ENCODE measurements at places on chromosomes 12 and 14.

DNA sequence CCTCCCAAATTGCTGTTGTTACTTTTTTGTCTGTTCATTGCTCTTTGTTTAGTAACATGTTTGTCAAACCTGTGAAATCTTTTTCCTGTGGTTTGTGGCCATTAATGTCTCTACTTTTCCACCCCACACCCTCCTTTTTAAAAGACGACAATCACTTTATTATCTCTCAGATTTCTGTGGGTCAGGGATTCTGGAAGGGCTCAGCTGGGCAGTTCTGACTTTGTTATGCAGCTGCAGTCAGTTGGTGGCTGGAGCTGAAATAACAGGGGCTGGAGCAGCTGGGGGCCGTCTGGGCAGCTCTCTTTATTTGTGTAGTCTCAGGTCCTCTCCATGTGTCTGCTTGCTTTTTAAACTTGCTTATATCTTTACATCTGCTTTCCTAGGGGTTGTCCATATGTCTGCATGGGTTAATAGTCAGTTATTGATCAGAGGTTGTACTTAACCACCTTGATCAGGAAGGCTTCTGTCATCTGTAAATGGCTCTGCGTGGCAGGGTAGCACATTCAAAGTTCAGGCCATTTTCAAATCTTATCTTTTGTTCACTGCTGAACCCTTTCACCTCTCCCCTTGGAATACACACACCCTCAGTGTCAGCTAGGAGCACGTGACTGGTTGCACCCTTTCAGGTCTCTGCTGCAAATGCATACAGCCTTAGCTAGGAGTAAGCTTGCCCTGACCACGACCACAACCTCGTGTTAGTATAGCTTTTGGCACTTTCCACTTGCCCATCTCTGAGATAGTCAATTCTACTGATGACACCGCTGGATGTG lies 27.9 kb downstream of the BORCS5 start:
- DNase-seq: peak; percentile 62

DNA sequence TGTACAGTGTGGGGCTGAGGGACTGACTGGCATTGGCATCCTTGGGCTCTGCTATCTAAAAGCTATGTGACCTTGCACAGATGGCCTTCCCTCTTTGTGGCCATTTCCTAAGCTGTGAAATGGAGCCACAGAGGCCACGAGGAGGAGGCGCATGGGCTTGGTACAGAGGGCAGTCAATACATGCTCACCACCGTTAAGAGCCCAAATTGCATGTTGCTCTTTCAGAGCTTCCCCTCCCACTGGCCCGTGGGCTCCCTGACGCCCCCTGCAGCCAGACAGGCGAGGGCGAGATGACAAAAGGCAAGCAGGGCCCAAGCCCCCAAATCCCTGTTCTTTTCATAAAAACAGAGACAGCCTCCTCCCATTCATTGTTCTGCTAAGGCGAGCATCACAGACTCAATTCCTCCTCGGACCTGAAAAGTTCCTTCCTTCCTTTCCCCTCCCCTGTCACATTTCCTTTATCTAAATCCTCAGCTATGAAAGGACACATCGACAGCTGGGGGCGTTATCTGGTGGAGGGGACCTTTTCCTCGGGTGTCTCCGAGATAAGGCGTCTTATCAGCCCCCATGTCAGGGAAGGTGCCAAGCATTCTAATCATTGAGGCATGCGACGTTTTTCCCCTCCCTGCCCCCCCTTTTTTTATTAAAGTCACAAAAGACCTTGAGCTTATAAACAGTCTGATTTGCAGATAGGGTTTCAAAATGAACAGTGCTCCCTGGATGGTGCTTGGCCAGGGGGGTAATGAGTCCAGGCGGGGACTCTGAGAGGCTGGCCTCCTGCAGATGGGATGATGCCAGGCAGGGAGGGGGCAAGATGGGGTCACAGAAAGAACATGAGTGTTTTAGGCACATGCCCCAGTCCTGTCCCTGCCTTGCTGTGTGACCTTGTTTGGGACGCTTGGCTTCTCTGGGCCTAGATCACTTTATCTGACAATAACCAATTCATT lies 26.4 kb downstream of the FAM222A start:
- DNase-seq: no peak

DNA sequence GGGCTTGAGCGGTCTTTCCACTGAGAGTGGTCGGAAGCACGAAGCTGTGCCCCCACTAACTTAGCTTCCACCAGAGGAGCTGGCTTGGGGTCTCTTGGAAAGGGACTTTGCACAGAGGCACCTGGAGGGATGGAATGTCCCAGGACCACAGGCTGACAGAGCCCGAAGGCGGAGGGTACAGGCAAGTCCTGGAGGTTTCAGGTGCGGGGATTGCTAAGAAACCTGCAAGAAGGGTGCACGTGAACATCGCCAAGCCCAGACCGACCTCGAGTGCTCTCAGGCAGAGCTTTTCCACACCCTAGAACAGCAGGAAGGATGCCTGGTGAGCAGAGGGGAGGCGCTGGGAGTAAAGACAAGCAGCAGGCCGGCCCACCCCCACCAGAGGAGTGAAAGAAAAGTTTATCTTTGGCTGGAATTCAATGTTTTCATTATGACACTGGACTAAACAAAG lies 61.6 kb downstream of the SERPINA3 start:
- DNase-seq: no peak

GRCh38 chr14:32381869-32382268 lies 52.8 kb downstream of the AKAP6 start:
- no peak for DNase-seq

GRCh38 chr12:79381248-79382208 lies 309.2 kb downstream of the PAWR start:
- no peak for DNase-seq

GRCh38 chr12:29103539-29103974 lies 45.5 kb upstream of the FAR2 start:
- DNase-seq: peak; percentile 90

DNA sequence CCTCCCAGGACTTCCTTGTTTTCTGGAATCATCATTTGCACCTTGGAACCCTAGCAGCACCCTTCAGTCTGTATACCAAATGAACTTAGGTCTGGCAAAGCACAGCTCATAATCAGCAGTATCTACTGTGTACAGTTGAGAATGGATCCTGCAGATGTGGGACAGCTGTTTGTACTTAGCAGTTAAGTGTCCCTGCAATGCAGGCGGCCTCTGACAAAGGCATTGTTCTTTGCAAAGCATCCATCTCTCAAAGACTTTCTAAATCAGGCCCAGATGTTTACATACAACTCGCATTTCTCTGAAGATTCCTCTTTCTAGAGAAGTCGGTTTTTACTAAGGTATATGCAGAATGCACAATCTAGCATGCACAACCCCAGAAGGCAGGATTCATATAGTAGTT lies 170.5 kb upstream of the RBM19 start:
- DNase-seq: no peak

GRCh38 chr14:22767323-22767589 lies 768 bp downstream of the OXA1L start:
- no peak for DNase-seq

GRCh38 chr14:37116933-37117849 lies 55.2 kb downstream of the SLC25A21 start:
- no peak for DNase-seq

DNA sequence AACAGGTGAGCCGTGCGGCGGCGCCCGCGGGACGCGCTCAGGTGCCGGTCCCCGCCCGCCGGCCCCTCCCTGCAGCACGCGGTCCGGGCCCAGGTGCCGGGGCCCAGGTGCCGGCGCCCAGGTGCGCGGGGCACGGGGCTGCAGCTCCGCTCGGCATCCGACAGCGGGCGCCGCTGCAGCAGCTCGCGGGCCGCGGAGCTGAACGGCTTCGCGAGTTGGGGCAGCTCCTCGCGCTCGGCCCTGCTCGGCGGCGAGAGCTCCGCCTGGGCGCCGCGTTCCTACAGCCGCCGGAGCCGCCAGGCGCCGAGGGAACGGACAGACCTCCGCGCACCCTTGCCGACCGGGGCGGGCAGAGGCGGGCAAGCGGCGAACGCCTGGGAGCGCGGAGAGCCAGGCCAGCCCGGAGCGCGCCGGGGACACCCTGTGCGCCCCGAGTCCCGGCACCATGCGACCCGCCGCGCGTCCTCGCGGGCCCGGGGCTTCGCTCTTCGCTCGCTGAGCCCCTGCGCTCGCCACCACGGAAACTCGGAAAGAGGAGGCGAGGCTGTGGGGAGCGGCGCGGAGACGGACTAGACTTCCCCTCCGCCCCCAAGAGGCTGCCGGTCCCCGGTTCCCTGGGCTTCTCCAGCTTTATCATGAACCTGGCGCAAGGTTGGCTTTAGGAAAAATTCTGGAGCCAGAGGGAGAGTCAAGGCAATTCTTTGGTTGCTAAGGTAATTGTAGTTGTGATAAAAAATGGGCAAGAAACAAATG lies at the start of gene RGS6:
TSS of gene RGS6 (plus strand) at position 201 of the 753 bp plus-strand sequence.
- peak; percentile 11 for DNase-seq

DNA sequence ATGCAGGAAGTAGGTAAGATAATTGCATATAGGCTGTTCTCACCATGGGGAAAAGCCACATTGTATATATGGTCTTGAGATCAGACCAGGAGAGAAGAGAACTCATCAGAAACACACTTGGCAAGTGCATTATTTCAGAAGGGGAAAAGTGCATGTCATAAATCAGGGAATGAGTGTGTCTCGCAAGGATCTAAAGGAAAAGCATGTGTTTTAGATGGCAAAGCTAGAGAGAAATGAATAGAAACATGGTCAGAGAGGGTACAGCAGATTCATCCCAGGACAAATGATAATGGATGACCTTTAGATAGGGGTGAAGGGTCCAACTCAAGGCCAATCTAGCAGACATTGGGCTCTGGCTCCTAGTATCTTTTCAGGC lies 230.2 kb upstream of the NAV3 start:
- DNase-seq: no peak

DNA sequence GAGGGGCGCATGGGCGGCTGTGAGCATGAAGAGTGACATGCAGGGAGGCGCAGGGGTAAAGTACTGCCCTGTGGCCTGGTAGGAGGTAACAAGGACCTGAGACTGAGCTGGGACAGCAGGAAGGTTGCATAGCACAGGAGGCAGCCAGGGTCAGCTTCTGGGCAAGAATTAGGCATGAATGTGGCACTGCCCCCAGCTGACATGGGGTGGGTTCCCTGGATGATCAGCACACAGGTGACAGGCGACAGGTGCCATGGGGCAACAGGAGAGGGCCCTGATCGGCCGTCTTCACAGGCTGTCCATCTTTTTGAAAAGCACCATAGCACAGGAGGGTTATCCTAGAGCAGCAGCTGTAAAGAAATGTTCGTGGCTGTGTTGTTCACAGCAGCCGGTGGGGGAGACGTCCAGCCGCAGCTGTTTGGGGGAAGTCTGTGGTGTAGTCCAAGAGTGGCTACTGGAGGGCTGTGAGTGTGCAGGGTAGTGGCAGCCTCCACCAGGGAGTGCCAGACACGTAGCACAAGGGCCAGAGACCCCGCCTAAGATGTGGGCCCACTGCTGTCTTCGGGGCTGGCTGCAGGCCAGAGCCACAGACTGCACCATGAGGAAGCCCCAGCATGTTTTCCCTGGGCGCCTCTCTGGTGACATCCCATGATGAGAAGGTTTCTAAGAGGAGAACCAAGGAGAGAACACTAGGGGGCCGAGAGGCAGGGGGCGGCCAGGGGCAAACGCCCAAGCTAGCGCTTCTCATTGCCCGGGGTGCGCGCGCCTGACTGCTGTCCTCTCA lies 8.4 kb downstream of the CLBA1 start:
- DNase-seq: no peak

- peak; percentile 27 for DNase-seq
These were observed 26.8 kb downstream of the TMEM63C start for GRCh38 chr14:77208291-77208978.

All from Jurkat, Clone E6-1 (cell line).